ENCODE measurements at places on chromosomes 5 and 9.

DNA sequence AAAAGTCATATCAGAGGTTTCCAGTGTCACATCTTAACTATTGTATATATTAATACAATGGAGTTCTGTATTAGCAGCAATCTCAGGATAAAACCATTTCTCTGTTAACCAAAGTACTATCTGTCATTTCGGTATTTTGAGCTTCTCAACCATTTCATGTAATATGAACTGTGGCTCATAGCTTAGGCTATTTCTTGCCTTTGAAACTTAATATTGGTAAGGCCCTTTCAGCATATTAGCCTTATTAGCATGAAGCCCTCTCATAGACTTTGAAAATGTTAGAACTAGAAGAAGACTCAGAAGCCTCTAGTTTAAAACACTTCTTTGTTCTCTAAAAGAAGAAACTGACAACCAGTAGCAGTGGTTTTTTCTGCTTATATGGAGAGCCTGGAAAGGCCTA is 731 bp downstream of the CAVIN4 start:
- DNase-seq: no peak

DNA sequence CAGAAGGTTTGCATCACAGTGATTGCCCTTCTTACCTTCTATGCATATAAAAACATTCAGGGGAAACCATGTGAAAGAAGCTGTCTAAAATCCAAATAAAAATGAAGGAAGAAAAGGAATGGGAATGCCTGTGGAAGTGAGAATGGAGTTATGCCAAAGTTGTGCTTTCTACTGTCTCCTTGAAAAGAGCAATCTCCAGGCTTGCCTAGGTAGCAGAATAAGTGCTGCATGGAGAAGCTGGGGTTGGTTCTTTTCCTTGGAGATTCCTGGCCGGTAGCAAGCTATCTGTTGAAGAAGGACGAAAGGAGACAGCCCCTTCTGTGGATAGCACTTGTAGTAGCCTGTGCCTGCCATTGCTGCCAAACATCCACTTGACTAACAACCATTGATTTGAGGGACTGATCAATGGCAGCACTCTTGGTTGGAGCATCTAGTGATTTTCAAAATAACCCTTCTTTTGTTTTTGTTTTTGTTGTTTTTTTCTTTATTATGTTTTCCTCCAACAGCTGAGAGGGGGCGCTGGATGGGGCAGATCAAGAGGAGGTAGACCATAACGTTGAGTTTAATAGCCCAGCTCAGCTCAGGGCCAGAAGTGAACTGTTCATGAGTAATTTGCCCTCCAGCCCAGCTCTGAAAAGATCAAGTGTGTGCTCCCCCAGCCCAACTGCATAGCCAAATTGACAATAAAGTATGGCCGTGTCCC is 1.6 kb downstream of the PLCXD3 start:
- no peak for DNase-seq

DNA sequence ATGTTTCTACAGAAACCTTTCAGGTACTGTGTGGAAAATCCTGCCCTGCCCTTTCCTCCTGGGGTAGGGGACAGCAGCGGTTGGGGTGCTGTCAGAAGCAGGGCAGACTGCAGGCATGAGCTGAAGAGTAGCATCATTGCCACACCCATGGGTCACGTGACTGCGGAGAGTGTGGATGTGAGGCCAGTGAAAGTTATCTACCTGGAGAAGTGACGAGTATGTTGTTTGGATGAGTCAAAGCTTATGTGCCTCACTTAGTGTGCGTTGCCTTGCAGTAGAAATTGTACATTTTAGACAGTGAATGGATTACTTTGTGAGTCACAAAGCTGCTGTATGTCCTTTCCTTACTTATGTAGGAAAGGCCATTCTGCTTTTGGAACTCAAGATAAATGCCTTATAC is 21.7 kb upstream of the ACTBL2 start:
- no peak for DNase-seq

GRCh38 chr9:92294297-92294676 is 790 bp upstream of the IARS1 start:
- no peak for DNase-seq

GRCh38 chr5:103041071-103041676 is 78.8 kb downstream of the GIN1 start:
- DNase-seq: no peak

- DNase-seq: no peak
Observed at GRCh38 chr5:127311781-127312525, 21.4 kb downstream of the MEGF10 start.

DNA sequence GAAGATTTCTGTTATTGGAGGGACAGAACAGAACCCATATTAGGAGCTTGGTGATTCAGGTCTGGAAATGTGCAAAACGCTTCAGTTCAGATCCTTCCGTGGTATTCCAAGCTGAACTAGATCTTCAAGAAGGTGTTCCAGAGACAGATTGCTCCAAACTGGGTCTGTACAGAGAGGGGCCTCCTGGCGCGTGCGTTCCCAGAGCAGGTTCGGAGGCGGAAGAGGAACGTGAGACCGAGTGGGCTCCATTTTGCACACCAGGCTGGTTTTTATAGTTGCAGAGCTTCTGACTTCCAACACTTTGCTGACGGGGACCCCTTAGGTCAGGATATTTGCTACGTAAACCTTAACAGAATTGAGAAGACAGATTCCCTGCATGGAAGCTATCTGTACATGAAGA is 16.7 kb upstream of the RPL26L1 start:
- DNase-seq: no peak

GRCh38 chr5:177973066-177973635 is 22.9 kb downstream of the PROP1 start:
- no peak for DNase-seq

- no peak for DNase-seq
Observed at GRCh38 chr9:71624728-71625127, 143.6 kb downstream of the CEMIP2 start.

- DNase-seq: no peak
Observed at GRCh38 chr9:87883990-87884389, 1.3 kb downstream of the SPATA31E1 start.

- DNase-seq: no peak
Observed at GRCh38 chr5:82295144-82295543, 17.0 kb upstream of the RPS23 start.

DNA sequence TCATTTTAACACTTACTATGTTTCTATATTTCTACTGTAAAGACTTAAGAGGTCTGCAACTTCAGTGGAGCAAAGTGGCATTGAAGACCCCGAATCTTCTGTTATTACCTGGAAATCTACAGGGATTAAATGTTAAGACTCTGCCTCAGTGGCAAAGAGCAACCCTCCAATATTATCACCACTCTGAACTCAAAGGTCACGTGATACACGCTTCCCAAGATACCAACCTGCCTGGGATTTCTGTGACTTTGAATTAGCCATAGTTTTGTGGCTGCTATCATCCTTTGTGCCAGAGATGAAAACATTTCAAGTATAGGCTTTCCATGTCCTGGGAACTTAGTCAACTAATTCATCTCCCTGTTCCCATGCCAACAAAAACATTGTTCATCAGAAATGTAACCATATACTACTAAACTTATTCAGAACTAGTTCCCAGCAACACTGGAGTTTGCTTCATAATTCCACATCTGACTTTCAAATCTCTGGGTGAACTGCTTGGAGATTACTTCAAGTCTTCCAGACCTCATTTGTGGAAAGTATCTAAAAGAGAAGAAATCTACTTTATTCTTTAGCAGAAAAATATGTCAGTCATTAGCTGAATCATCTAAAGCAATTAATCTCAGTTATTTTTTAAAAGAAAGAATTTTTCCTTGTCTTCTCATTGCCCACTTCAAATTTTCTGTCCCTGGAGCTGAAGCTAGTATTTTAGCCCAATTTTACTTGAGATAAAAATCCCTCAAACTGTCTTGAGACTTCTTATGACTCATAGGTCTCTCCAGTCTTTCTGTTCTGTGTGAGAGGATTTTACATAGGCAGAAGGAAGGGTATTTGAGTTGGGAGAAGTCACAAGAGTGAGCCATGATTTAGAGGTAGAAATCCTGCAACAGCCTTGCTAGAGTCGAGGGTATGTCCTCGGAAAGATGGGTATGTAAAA is 83.0 kb downstream of the ZNF462 start:
- DNase-seq: no peak

GRCh38 chr5:90264689-90265544 is 144.6 kb downstream of the CETN3 start:
- DNase-seq: no peak

DNA sequence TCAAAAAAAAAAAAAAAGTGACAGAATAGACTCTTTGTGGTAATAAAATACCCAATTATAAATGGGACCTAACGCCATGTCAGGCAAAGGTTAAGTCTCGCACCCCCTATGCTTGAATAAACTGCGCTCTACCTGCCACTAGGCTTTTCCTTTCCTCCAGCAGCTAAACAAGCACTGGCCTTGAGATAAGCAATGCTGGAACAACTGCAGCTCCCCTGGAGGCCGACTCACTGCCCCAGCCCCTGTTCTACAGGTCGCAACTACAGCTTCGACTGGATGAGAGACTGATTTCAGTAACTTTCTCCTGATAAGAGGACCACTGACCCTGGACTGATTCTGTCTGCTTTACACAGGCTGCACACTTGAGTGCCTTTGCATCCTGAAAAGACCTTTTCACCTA is 210.2 kb downstream of the HSPA4 start:
- DNase-seq: no peak

DNA sequence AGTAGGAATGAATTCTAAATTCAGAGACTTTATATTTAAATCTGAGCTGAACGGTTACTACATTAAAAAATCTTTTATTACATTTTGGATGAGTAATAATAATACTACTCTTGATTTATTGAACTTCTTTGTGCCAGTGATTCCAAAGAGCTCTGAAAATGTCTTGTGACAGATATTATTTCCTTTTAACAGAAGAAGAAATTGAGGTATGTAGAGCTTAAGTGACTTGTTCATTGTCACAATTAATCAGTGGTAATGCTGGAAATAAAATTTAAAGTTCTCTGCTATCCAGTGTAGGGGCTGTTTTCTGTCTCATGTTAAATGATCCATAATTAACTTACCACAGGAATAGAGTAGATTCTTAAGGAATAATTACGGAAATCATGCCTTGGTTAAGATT is 335.3 kb downstream of the KIAA0825 start:
- DNase-seq: no peak

GRCh38 chr9:135783540-135784245 is 81.7 kb downstream of the KCNT1 start:
- no peak for DNase-seq

DNA sequence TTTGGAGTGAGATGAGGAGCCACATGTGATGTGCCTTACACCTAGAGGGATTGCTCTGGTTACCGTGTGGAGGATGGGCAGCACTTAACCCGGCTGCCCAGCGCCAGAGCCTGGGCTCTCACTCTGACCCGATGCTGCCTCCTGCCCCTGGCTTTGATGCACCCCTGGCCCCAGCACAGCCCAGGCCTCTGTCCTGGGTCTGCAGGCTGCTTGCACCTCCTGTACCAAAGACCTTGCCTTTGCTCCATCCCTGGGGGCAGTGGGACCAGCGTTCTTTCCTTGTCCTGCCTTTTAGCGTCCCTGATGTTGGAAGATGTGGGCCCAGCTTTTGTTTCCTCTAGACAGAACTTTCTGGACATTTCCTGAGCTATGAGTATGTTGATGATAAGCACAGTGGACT is 40.4 kb downstream of the FGF18 start:
- no peak for DNase-seq

GRCh38 chr9:8208465-8208864 is 408.9 kb upstream of the DMAC1 start:
- DNase-seq: no peak

GRCh38 chr9:35862328-35862727 is 7.9 kb downstream of the OR13J1 start:
- no peak for DNase-seq

DNA sequence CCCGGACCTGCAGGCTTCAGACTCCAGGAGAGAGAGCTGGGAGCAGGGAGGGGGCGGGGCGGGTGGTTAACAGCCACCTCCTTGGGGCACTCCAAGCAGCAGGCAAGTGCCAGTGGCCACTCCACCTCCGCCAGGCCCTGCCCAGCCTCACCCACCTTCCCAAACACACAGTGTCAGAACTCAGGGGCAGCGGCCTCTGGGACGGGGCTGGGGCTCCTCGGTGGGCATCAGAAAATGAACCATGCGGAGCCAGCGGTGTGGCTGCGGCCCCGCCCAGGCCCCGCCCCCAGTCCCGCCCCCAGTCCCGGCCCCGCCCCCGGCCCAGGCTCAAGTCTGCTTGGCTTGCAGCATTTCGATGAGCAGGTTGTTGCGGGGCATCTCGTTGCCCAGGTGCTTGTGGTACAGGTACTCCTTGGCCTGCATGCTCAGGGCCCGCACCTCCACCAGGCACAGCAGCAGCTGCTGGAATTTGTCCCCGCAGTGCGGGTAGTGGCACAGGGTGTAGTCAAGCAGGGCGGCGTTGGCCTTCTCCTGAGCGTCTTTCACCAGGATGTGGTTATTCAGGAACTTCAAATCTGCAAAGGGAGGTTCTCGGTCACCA is 24.7 kb downstream of the NR5A1 start:
- no peak for DNase-seq

DNA sequence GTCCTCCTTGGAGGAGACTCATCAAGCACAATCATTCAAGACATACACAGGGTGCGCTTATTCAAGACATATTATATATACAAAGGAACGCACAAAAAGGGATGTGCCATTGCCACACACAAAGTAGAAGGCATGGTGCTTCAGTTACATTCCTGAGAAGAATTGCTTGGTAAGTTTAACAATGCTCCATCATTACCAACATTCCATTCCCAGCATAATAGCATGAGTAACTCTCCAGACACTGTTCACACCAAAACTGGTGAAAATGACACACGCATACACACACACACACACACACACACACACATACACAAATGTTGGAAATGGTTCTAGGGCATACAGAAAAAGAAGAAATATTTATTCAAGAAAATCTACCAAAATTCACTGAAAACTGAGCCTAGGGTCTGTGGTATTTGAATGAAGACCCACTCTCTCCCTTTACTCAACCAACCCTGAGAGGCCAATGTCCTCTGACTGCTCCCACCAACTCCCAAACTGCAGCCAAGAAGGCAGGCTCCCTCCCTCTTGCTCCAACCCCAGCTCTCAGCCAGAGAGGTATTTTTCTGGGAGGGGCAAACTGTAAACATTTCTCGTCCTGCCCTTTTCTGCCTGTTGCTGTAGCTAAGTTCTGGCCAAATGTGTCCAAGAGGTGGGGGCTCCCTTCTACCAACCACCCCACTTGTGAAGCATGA is 19.9 kb downstream of the UGT3A1 start:
- no peak for DNase-seq
